ENCODE measurements at places on chromosomes 1 and 21.

DNA sequence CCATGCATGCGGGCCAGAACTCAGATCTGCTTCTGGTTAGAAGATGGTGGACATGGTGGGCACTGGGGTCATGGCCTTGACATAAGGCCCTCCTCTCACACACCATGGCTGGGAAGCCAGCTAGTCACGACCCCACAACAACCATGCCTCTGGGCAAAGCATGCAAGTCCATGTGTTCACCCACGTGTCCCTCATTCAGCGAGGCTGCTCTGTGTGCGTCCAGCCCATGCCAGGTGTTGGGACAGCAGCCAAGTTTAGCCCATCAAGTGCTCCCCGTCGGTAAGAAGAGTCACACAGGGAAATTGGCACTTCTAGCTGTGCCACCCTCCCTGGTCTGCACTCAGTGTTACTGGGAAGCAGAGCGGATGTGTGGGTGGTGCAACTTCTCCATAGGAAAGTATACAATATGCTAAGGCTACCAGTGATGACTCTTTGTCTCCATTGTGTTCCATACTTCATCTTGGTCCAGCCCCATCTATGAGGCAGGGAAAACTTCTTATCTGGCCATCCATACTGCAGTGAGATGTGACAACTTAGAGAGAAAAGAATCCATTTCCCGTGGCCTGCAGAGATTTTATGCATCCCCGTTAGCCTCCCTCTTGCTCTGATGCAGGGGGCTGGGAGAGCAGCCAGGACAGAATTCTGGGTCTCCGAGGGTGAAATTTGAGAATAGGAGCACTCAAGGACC, 198.0 kb downstream of the GRIK3 start:
- no peak for DNase-seq

DNA sequence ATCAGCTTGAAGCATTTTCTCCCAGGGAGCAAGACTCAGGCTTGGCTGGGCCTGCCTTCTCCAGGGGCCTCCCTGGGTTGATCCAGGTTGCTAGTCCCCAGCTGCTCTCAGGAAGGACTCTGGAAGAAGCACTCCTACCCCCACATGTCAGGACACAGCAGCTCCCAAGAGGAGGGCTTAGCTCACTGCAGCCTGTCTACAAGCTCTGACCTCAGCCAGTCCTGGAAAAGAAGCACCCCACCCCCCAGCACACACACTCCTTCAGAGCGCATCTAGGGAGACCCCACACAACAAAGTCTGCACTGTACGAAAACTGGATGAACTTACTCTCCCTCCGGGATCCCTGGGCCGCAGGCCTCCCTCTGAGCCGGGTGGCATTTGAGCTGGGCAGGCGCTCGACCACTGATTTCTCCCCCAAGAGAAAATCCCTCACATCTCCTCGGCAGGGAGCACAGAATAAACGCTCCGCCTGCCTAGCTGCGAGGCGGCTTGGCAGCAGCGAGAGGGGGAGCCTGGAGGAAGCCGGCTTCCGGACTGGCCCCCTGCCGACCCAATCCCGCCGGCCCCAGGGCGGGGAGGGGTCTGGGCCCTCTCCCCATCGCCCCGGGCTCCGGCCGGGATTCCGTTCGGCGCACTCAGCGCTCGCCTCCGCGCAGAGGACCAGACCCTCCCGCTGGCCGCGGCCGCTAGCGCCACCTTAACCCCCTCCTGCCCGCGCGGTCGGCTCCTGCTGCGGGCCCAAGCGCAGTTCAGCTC, at the start of gene KCNA2:
Gene KCNA2 (minus strand): TSS at position 458 of the 756 bp plus-strand sequence. CDS start 1,576 bp downstream, outside the sequence.
- no peak for DNase-seq

DNA sequence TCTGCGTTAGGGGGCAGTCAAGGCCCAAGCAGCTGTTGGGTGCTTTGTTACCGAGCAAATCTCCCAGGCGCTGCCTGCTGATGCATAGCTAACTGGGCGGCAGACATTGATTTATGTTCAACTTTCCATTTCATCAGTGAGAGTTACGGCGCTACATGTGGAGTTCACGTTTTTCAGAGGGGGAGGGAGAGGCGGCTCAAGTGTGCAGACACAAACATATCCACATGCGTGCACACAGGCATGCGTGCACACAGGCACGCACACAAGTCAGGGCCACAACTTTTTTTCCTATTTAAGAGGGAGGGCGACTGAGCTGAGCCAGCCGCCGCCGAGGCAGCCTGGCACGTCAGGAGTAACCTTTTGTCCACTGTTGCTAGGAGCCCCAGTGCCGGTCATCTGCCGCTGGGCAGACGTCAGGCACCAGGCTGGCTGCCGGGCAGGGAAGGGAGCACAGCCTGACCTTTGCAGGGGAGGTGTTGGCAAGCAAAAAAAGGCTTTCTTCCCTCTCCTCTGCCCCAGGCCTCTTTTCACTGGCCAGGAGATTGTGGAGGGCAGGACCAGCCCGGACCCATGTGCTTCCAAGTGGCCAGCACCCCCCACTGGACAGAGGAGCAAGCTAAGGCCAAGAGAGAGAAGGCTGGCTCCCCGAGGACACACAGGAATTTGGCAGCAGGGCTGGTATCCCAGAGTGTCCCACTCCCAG, 73.3 kb downstream of the MRPL37 start:
- no peak for DNase-seq

- DNase-seq, result no peak
Observed at GRCh38 chr1:239368436-239369109, 17.8 kb upstream of the CHRM3 start.

DNA sequence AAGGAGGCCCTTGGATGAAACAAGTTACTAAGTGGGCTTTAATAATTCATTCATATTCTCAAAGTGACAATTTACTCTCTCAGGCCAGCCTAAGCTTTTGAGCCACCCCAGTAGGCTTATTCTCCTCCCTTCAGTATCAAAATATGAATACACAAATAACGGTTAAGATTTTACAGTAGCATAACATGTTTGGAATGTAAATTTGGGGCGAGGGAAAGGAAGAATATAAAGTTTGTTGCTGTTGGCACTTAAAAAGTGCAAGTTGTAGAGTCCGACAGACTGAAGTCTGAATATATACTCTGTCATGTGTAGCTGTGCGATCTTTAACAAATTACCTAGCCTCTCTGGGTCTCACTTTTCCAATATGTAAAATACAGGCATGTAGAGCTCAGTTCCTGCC, 22.6 kb upstream of the MYSM1 start:
- DNase-seq, result no peak

DNA sequence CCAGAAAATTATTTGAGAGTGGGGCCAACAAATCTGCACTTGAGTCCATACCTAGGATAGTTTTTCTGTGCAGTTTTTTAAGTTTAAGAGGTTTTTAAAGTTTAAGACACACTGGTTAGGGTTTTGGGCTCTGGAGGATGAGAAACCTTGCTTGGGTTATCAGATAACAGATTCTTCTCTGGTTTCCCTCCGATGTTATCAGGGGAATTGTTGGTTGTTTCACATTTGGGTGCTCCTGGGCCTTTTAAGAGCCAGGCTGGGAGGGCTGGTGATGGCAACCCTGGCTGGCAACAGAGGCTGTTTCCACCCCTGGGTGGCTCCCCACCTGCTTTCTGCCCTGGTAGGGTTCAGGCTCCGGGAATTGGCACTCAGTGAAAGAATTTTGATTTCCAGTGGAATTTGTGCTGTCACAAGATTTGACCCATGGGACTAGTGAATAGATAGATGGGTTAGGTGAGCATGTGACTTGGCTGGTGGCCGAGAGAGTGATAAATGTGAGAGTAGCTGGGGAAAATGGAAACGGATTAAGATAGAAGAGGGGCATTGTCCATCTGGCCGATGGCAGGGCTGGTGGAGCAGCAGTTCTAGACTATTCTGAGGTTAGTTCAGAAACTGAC, 14.8 kb downstream of the VANGL1 start:
- DNase-seq, result no peak

GRCh38 chr1:91895832-91896556, 10.0 kb upstream of the TGFBR3 start:
- DNase-seq, result no peak

- no peak for DNase-seq
Observed at GRCh38 chr1:192901500-192901899, 92.7 kb downstream of the RGS2 start.

DNA sequence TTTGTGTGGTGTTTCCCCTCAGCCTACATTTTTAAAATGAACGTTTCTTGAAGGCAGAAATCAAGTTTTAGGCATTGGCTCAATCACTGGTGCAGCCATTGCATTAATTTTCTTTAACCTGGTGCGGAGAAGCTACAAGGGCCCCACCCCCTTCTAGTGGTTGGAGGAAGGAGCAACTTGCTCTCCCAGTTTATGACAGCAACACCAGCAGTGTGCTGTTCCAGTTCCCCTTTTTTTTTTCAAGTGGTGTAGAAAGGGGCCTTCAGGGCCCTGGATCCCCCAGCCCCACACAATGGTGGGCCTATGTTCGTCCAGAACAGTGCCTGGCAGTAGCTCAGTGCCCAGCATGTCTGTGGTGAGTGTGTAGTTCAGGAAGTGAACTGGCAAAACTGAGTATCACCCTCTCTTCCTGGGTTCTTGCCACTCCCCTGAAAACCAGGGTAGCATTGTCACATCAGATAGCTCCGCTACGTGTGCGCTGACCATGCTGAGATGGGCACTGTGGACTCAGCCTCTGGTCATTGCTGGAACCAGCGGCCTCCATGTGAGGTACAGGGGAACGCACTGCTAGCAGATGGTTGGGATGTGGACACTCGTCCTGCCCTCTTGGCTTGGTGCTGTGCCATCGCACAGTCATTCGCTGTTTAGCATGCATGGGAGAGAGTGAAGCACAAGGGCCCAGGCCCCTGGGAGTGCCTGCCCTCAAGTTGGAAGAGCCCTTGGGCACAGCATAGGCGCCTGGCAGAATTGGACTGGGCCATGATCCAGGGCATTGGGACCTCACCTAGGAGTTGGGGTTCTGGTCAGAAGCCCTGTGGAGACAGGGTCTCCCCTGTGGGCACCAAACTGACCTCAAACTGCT, 7.2 kb downstream of the ARF1 start:
- no peak for DNase-seq

DNA sequence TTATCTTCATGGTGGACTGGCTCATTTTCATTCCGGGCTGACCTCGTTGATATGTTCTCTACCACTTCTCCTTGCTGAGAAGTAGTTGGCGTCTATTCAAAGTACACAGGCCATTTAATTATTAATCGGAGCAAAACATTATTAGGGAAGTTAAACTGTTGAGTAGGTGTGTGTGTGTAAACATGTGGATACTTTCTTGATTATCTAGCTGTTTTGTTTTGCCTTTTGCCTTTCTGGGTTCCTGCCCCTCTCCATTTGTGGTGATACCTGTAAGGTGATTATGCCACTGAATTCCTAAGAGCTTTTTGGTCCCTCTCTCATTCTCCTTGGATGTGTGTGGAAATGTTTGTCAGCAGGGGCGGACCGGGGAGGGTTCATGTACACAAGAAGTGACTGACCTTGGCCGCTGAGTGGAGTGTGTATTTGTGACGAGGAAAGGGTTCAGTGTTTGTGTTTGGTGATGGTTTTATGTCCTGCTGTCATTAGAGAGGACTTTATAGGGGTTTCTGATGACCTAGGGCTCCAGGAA, 56.6 kb upstream of the PPP2R5A start:
- no peak for DNase-seq

DNA sequence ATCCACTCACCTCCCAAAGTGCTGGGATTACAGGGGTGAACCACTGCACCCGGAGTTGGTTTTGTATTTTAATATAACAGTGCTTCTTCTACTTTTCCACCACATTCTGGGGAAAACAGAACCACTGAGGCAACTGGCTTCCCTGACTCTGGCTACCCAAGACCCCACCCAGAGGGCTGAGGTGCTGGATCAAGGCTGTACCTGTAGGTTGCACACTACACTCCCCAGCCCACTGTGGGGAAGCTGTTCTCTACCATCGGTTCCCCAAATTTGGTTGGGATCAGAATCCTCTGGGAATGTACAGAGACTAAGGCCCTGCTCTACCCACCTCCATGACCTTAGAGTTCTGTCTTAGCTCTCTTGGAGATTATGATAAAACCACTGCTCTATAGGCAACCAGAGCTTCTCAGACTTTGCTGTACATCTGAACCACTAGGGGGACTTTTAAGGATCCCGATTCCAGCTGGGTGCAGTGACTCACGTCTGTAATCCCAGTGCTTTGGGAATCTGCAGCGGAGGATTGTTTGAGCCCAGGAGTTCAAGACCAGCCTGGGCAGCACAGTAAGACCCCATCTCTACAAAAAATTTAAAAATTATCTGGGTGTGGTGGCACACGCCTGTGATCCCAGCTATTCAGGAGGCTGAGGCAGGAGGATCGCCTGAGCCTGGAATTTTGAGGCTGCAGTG, 51.6 kb downstream of the GNG4 start:
- DNase-seq, result no peak

- no peak for DNase-seq
Observed at GRCh38 chr1:185420588-185421081, 103.6 kb upstream of the IVNS1ABP start.

DNA sequence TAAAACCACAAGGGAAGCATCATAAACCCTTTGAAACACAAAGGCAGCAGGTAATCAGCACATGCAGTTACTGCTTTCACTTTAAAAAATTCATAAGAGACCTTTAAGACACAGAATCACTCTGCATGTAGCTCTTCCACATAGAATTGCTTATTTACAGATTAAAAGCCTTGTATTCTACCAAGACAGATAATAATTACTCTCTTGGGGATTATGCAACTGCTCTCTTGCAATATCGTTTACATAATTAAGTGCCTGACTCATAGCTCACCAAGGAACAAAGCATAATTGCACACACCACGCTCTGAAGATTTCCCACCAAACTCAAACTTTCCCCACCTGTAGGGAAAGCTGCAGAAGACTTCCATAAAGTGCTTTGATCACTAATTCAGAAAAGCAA, 87.9 kb downstream of the VAV3 start:
- DNase-seq, result no peak

- no peak for DNase-seq
Observed at GRCh38 chr1:240804475-240804874, 192.5 kb upstream of the GREM2 start.

GRCh38 chr1:151920149-151920548, 10.8 kb upstream of the THEM4 start:
- no peak for DNase-seq

GRCh38 chr1:93822730-93823425, 56.1 kb downstream of the DNTTIP2 start:
- no peak for DNase-seq

GRCh38 chr1:179048339-179049124, 22.8 kb downstream of the FAM20B start:
- no peak for DNase-seq

GRCh38 chr1:202274611-202275010, 67.1 kb downstream of the UBE2T start:
- no peak for DNase-seq

- no peak for DNase-seq
Observed at GRCh38 chr1:55284856-55285255, 69.7 kb upstream of the USP24 start.

GRCh38 chr1:2882966-2883696, 81.6 kb upstream of the TTC34 start:
- DNase-seq, result no peak

All from stimulated activated CD8-positive, alpha-beta memory T cell treated with anti-CD3 and anti-CD28 coated beads, Interleukin-15, amount 100 ng/mL, for 24 hours (primary cell).